Anterior cingulate cortex (tissue), 58 donors: ENCODE measurements at places on chromosomes 12 and 14.
A peak's percentile ranks its signal among the peaks of the same experiment; 100 is the strongest.

DNA sequence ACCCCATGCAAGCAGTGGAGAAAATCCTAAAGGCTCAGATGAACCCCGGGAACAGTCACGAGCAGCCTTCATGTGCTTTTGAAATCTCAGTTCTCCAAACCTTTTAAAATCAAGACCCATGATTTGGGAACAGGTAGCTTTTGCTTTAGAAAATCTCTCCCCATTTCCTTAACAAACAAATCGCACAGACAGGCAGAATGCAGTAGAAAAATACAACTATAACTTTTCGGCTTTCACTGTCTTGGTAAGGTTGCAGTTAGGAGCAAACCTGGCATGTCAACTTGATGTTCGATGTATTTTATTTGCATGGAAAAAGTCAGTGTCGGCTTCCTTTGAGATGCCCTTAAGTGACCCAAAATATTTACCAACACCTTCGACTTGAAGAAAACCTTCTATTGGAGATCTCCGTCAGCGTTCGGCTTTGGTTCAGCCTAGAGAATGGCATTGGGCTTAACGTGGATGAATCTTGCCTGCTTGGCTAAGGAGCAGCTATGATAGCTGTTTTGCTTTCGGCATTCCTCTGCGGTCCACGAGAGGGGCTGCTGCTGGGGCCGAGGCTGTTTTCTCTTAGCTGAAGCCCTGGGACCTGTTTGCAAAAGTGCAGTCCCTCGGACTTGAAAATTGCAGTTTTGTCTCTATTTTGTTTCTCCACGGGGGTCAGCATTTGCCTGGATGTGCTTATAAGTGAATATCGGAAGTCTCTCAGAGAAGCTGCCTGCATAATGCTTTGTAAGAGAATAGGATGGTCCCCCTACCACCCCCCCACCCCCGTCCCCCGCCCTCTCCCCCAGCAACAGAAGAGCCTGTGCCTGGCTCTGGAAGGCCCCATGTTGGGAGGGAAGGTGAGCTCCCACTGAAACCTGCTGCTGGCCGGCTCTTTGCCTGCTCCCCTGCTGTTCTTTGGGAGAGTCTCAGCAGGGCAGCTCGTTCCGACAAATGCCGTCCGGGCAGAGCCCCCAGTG, 122.8 kb downstream of the AACS start:
- DNase-seq: no peak

- DNase-seq: no peak
These were observed 1.9 kb upstream of the KRT79 start for GRCh38 chr12:52836042-52836466.

- DNase-seq: no peak
These were observed 14.6 kb upstream of the SP1 start for GRCh38 chr12:53365245-53365904.

- no peak for DNase-seq
These were observed 4.9 kb downstream of the SLC6A13 start for GRCh38 chr12:257521-258321.

GRCh38 chr12:108696111-108696995, 35.0 kb downstream of the CORO1C start:
- DNase-seq: no peak

DNA sequence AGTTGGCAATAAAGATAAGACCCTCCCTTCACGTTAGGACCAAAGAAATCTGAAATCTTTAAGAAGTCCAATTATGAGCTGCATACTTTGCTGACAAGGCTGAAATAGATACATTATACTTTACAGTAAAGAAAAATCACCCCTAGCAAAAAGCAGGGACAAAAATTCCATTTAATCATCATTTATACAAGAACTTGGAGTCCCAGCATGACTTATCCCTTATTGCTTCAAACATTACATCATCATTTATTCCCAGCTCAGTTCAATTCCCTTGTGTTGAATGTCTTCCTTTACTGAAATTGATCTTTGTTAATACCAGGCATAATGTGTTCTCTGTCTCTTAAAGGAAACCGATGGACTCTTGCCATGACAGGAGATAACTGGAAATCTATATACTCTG, 449.6 kb upstream of the CCDC196 start:
- DNase-seq: no peak

DNA sequence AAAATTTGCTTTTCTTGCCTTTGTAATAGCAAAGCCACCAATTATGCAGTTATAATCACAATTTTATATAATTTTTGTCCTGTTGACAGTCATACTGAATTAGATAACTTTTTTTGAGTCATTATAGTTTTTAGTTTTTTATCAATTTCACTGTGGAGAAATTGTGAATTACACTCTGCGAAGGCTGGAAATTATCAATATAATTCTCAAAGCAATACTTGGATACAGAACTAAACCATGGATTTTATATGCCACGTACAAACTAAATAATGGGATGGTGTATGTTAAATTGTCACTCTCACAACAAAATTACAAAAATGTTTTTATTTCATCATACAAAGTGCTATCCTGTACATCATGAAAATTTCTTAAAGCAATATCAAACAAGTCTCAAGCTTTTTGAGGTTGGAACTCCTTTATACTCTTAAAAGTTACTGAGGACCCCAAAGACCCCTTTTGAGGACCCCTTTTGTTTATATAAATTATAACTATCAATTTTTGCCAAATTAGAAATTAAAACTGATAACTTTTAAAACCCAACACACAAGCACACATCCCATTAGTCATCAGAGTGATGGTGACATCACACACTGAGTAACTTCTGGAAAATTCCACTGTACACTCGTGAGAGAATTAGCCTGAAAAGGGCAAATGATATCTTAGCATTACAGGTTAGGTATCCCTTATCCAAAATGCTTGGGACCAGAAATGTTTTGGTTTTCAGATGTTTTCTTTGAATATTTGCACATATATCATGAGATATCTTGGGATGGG, 19.8 kb upstream of the AQP2 start:
- DNase-seq: no peak

DNA sequence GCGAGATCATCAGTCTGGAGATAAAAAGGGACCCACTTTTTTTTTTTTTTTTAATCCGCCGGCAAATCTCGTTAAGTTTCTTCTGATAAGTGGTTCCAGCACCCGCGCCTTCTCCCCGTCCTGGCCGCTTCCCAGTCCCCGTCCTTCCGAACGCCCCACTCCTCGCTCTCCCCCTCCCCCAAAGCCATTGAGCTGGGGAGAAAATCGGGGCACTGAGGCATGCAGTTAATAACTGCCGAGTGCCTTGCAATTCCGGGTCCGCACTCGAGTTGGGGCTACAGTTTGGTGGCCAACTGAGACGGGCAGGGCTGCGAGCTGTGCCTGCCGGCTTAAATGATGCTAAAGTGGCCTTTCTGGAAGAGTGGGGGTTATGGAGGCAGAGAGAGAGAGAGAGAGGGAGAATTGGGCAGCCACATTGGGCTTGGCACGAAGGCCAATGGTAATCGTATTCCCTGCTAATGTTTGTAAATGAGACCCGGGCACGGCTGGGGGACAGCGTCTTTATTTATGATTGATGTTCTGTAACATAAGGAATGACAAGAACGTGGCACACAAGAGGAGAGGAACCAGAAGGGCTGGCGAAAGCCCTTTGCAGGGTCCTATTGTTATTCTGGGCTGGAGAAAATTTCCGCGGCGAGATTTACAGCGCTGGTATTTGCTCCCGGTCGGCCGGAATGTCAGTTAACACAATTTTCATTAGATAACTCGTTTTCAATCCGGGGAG, 115.4 kb upstream of the MYL2 start:
- DNase-seq: no peak

DNA sequence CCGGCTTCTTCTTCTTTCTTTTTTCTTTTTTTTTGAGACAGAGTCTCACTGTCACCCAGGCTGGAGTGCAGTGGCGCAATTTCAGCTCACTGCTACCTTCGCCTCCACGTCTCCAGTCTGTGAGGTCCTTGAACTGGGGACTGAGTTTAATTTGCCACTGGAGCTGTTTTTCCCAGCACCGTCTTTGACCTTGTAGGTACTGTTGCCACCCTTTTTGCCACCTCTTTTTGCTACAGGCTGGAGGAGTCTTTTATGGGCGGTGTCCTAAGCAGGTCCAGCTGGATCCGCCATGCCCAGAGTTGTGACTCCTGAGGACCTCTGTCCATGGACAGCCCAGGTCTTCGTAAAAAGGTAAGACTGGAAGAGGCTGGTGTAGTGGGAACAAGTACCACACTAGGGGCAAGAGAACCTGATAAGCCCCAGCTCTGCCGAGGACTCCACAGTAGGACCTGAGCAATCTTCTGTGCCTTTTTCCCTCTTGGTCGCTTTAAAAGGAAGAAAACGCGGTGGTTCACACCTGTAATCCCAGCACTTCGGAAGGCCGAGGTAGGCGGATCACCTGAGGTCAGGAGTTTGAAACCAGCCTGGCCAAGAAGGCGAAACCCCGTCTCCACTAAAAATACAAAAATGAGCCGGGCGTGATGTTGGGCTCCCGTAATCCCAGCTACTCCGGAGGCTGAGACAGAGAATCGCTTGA, 946 bp downstream of the RNU4-2 start:
- peak; percentile 30 for DNase-seq

DNA sequence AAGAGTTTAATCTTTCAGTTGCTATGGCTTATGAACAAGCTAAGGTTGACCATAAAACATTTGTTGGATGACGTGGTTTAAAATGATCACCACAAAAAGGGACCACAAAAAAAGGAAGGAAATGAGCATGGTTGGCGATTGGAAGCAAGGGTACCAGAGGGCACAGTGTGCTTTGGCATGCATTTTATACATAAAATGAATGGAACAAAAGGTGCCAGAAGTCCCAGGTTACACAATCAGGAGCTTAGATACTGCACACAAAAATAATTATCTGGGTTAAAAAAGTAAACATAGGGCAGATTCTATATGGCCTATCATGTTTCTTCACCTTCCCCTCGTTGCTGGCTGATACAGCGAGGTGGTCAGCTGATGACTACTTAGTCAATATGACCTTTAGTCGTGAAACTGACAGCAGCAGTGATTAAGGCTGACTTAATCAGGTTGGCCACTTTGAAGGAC, 50.7 kb downstream of the ZC3H14 start:
- DNase-seq: no peak

DNA sequence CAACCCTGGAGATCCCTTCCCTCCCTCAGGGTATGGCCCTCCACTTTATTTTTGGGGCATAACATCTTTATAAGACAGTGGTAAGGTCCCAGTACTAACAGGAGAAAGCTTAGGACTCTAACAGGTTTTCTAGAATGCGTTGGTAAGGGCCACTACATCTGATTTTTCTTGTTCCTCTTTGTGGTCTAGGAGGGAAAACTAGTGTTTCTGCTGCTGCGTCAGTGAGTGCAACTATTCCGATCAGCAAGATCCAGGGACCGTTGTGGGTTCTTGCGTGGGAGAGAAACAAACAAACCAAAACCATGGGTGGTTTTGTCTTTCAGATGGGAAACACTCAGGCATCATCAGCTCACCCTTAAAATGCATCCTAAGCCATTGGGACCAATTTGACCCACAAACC, 123.6 kb upstream of the SLC16A7 start:
- no peak for DNase-seq

- no peak for DNase-seq
These were observed 23.9 kb upstream of the FLVCR2 start for GRCh38 chr14:75554482-75554881.

GRCh38 chr12:59386236-59386635, 209.6 kb upstream of the SLC16A7 start:
- DNase-seq: no peak

- no peak for DNase-seq
These were observed 58.3 kb upstream of the OTOGL start for GRCh38 chr12:80041071-80041470.

- no peak for DNase-seq
These were observed 88.4 kb upstream of the TMEM132C start for GRCh38 chr12:128178565-128178964.

GRCh38 chr14:56224691-56225681, 106.8 kb downstream of the PELI2 start:
- DNase-seq: no peak

- no peak for DNase-seq
These were observed 1.6 kb upstream of the TNFRSF1A start for GRCh38 chr12:6343518-6343917.

DNA sequence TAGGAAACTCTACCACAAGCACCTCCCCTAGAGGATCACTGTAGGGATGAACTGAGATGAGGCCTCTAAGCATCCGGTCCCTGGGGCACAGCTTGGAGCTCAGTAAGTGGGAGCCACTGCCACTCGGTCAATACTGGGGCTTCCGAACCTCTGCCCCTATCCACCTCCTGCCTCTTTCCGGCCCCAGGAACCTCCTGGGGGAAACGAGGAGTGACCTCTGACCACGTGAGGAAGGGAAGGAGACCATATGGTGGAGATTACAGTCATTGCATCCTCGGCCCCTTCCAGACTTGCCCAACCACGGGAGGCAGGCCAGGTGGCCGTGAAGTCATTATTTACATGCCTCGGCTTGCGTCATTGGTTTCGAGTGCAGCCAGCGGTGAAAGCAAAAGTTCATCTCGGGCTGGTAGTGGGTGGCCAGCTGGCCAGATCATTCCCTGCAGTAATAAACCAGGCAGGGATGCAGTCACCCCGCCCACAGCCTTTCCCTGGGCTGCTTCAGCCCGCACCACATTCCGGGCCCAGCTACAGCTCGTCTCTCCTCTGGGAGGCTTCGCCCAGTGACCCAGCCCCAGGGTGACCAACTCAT, 65.4 kb downstream of the C14orf132 start:
- no peak for DNase-seq

- DNase-seq: no peak
These were observed 908.6 kb upstream of the MDGA2 start for GRCh38 chr14:48584031-48584430.

DNA sequence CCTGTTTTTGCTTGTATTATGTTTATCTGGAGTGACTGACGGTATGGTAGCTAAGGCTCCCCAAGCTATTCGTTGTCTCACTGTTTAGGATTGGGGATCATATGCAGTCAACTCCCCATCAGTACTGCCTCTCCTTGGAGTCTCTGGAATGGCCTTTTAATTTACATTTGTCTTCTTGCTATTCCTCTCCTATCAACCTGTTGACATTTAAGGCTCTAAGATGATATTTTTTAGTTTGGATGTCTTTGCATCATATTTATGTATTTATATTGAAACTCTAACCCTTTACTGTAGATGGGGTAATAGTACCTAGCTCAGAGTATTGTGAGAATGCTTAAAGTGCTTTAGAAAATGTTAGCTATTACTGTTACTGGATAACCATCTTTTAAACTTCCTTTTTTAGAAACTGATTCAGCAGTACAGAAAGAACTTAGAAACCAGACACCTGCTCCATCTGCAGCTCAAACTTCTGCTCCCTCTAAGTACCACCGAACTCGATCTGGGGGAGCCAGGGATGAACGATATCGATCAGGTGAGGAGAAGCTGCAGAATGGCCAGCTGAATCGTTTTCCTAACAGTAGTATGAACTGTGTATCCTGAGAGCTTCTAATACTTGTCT, 123.5 kb upstream of the ATF1 start:
- no peak for DNase-seq
